NCI-H1436 (cell line): ENCODE measurements at places on chromosomes 16 and 17.
A peak's percentile ranks its signal among the peaks of the same experiment; 100 is the strongest.

- DNase-seq = no peak
Measured at GRCh38 chr17:45818699-45819098, 26.0 kb upstream of the SPPL2C start.

- DNase-seq = no peak
Measured at GRCh38 chr16:85514598-85515318, 98.4 kb upstream of the GSE1 start.

DNA sequence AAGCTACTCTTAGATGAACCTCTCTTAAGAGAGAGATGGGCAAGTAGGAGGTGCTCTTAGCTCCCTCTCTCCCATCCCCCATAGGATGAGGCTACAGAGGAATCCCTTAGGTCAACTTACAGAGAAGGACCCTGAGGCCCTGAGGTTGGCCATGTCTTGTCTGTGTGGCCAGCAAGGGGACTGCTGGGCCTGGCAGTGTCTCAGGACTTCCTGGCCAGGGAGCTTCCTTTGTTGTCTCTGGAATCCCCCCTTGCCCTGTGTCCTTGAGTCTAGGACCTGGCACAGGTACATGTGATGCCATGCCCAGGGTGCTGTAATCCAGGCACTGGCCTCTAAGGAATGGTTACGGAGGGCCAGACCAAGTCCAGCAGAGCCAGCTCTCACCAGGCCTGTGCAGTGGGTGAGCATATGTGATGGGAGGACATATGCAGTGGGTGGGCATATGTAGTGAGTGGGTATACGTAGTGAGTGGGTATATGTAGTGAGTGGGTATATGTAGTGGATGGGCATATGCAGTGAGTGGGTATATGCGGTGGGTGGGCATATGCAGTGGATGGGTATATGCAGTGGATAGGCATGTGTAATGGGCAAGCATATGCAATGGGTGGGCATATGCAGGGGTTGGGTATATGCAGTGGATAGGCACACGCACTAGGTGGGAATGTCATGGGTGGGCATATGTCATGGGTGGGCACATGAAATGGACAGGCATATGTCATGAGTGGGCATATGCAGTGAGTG, 20.3 kb upstream of the PECAM1 start:
- DNase-seq = no peak

GRCh38 chr16:15041271-15042004, 14.4 kb downstream of the NTAN1 start:
- DNase-seq = no peak

GRCh38 chr16:67389911-67390815, 3.1 kb downstream of the TPPP3 start:
- DNase-seq = no peak

DNA sequence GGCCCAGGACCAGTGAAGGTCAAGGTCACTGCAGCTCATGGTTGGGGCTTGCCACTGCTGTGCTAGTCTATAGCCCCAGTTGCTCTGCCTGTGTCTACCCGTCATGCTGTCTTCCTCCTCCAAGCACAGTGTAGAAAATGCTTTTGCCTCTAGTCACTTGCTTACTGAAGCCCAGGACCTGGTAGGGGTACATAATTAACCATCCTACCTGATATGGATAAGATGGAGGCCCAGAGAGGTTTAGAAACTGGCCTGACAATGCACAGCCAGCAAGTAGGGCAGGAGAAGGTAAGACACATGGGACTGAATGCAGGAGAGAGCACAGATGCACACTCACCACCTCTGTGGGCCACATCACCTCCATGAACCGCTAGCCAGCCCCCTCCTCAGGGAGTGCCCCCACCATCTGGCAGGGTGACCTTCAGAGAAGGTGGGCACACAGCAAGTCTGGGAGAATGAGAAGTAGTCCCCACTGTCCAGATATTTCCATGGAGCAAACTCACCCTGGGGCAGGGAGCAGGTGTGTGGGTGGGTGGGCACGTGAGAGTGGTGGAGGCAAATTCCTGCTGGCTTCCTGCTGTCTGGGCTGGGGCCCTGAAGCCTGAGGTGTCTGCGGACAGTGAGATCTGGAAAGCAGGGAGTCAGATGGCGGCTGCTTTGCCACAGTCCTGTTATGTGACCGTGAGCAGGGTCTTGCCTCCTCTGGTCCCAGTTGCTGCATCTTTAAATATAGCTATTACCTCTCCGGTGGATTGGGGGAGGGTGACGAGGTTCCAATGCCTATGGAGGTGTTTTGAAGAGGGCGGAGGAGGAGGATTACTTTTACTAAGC, 1.0 kb downstream of the CX3CL1 start:
- DNase-seq = no peak

DNA sequence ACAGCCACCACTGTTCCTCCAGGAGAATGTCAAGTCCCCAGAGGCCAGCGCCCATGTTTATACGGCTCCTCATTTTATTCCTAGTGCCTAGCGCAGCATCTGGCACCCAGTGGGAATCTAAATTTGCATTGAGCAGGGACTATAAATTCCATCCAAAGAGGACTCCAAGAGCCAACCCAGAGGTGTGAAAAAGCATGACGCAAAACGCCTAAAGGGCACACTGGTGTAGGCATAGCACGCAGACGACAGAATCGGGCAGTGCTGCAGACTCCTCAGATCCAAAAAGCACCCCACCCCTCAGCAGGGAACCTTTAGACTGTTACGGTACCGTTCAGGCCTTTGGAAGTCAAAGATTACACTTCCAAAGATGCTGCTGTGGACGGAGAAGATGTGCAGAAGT, 19.5 kb downstream of the TEKT5 start:
- no peak for DNase-seq

- DNase-seq = no peak
Measured at GRCh38 chr16:87734644-87735043, 31.1 kb downstream of the KLHDC4 start.

DNA sequence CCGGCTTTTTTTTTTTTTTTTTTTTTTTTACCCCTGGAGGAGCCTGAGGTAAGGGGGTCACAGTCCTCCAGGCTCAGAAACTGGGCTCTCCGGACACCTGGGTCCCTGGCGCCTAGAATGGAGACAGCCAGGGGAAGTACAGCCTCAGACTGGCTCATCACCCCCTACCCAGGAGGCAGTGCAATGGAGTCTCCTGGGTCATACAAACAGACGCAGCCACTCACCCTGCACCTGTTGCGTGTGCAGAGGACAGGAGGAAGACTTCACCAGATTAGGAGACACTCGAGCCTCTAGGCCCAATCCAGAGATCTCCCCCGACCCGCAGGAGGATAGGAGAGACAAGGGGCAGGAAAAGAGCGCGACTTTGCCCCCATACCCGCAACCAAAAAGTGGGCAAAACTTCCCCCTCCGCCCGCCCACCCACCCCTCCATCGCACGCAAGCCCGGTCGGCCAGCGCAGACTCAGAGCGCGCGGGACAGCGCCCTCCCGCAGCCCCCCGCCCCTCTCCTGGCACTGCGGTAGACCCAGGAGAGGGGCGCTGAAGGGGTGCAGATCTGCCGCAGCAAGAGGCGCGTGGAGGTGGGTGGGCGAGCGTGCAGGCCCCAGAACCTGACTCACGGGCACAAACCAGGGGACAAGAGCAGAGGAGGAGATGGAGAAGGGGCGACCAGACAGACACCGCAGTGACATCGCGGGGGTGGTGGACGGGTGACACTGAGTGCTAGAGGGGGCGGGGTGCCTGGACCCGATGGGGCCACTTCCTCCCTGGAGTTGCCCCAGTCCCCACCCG, 900 bp downstream of the HAP1 start:
- DNase-seq = no peak

DNA sequence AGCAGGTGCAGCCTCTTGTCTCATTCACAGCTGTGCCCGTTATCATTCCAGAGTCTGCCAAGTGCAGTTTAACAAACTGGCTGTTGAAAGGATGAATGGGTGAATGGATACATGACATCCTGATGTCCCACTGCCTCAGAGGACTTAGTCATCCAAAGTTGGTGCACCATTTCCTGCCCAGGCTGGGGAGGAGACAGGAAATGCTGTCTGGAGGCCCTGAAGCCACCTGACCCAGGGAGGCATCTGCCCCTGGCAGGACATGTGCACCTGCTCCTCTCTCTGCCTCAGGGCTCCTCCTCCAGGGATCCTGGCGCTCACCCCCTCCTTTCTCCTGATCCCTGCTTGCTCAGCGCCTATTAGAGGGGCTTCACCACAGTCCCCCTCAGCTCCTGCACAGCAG, 1.8 kb upstream of the CD300C start:
- no peak for DNase-seq

- DNase-seq = no peak
Measured at GRCh38 chr16:15037745-15038144, 18.1 kb downstream of the NTAN1 start.

GRCh38 chr17:80871341-80871740, 120.3 kb upstream of the CHMP6 start:
- no peak for DNase-seq

- DNase-seq = no peak
Measured at GRCh38 chr16:20614186-20615141, 38.3 kb upstream of the ACSM2B start.

DNA sequence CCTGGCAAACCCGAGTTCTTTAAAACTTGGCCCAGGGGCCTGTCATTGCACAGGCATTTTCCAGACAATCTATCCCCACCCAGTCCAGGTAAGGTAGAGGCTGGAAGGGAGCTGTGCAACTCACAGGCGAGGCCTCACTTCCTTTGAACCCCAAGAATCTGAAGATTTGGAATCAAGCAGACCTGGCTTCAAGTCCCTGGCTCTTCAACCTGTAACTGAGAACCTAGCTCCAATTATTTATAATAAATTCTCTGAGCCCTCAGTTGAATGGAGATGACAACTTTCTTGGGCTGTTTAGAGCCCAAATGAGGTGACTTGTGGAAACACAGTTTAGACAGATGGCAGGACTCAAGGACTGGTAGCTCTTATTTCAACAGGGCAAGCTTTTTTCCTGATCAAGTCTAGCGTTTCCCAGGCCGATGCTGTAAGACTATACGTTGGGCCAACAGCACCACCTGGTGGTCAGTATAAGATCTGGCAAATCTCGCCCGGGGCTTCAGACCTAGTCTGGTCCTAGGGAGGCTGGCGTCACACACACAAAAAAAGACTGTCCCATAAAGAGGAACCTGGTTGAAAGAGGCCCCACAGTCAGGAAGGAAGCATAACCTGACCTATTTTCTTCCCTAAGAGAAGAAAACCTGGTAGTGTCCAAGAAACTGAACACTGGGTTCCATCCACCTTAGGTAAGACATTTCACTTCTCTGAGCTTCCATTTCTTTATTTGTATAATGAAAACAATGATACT, 117.9 kb downstream of the C17orf67 start:
- DNase-seq = peak; percentile 79

DNA sequence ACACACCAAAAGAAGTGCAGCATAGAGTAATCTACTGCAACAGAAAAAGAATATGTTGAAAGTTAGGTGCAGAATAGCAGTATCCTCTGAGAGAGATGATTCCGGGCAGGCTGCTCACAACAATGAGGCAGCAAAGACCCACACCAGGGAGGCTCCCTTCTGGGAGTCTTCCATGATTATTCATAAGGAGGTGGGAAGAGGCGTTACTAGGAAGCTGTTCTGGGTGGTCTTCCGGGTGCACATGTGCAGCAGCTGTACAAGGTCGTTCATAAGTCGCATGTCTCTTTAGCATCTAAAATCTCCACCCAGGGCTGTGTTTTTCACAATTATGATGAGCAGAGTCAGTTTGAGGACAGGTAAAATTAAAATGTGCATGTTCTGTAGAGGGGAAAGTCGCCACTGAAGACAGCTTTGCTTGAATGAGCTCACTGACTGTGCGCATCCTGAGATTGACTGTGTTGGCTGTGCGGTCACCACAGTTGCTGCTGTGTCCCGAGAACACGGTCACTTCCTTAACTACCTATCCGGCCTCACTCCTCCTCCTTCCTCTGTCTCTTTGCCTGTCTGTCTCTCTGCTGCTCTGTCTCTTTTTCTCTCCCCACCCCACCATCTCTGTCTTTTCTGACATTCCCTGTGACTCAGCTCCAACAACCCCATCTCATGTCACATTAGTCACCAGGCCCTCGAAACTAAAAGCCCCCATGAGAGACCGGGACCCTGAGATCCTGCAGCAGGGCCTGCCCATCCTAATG, 125.5 kb upstream of the HSBP1 start:
- no peak for DNase-seq

DNA sequence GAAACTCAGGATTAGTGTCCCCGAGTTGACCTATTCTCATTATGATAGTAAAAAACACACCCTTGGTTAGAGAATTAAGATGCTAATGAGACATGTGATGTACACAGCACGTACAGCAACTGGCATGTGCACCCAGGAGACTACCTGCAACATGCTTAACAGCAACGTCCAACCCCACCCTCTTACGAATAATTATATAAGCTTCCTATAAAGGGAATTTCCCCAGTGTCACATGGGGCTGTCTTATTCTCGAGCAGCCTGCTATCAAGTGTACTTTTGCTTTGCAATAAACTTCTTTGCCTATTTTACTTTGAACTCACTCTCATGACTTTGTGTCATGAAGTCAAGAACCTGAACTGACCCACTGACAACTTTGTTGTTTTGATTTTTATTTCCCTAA, 62.4 kb upstream of the PMFBP1 start:
- no peak for DNase-seq

- DNase-seq = no peak
Measured at GRCh38 chr17:80312621-80313135, 52.0 kb downstream of the RNF213 start.

- DNase-seq = no peak
Measured at GRCh38 chr17:81930142-81931125, 2.9 kb upstream of the MAFG start.

- no peak for DNase-seq
Measured at GRCh38 chr17:44906010-44906646, 6.9 kb upstream of the EFTUD2 start.

DNA sequence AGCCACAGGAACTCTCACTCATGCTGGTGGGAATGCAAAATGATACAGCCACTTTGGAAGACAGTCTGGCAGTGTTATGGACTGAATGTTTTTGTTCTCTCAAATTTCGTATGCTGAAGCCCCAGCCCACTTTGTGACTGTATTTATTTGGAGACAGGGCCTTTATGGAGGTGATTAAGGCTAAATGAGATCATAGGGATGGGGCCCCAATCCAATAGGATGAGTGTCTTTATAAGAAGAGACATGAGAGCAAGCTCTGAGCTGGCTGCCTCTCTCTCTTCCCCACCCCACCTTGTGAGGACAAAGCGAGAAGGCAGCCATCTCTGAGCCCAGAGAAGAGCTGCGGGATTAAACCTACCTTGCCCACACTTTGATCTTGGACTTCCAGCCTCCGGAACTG, 21.9 kb upstream of the RAI1 start:
- DNase-seq = no peak

- no peak for DNase-seq
Measured at GRCh38 chr17:15893658-15894024, 51.3 kb upstream of the ADORA2B start.

DNA sequence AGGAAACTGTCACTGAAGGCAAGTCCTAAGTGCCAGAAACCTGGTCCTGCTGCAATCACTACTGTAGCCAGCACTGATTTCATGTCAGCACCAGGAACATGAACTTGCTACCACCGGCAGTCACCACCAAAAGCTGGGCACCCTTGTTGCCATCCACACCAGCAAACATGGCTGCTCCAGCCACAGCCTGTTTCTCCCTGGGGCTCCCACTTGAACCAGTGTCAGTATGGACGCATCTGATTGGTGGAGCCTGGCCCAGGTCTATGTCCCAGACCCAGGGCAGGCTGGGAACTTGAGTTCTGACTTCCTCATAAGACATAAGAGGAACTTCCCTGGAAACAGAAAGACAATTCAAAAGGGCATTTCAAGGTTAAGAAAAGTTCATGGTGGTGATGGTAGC, 56.5 kb downstream of the COPRS start:
- no peak for DNase-seq
